Stimulated activated CD8-positive, alpha-beta memory T cell treated with anti-CD3 and anti-CD28 coated beads, Interleukin-4, amount 100 ng/mL, for 24 hours (primary cell): ENCODE measurements at places on chromosomes 1 and 21.

GRCh38 chr1:70222716-70223235, 1.6 kb downstream of the SRSF11 start:
- no peak for DNase-seq

DNA sequence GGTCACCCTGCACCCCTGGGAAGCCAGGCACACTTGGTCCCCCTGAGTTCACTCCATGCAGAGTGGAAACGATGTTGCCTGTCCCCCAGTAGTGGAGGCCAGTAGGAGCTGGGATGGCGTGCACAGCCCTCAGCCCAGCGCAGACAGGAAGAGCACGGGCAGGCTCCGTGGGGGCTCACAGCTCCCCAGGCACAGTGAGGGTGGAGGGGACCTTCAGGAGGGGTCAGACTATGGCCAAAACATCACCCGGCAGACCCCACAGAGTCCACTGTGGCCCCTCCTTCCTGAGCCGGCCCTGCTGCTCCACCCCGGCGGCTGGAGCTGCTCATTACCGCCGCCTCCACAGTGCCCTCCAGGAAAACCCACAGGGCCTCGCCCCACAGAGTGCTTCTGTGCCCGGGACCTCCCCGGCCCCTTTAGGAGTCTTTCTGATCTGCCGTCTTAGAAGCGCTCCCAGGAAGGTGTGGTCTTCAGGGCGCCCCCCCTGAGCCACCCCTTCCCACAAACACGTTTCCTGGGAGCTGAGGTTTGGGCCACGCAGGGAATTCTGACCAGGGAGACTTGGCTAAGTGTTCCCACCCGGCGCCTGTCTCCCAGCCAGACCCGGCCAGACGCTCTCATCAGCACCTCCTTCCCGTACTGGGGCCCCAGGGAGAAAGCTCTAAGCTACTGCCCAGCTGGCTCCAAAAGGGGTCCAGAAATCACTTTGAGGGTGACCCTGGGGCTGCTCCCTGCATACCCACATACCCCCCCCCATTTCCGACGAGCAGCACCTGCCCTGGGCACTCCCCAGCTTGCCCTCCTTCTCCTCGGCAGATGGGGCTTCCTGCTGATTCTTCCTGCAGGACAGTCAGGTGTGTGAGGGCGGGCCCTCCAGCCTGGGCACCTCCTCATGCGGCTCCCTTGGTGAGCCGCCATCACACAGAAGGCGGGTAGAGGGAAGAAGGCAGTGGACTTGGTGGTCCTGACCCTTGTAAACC, 38.8 kb downstream of the RIPK4 start:
- DNase-seq = no peak

DNA sequence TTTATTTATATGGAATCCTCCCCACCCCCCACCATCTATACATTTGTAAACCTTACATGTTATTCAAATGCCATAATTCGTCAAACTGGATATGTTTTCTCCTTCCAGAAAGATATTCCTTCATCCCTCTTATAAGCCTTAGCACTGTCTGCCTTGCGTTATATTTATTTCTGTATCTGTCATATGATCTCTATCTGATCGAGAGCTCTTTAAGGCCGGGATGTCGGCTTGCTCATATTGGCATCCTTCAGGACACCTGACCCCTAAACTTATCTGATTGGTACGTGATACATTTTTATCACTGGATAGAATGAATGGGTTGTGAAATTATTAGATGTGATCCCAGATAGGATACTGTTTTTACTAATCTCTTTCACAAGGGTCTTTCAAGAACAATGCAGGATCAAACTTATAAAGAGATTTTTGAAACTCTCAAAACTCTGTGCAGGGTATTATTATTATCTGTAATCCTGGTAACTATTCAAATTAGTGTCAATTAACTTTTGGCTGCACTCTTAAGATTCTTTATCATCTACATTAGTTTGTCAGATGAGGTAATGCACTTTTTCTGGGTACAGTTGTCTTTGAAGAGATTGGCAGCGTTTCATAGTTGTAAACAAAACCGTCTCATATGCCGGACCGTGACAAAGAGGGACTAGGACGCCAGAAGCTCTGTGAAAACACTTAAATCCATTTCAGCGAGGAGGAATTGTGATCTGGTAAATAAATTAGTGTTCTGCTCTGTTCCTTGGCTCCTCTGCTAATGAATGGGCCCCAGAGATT, 152.0 kb downstream of the KIF26B start:
- DNase-seq = no peak

DNA sequence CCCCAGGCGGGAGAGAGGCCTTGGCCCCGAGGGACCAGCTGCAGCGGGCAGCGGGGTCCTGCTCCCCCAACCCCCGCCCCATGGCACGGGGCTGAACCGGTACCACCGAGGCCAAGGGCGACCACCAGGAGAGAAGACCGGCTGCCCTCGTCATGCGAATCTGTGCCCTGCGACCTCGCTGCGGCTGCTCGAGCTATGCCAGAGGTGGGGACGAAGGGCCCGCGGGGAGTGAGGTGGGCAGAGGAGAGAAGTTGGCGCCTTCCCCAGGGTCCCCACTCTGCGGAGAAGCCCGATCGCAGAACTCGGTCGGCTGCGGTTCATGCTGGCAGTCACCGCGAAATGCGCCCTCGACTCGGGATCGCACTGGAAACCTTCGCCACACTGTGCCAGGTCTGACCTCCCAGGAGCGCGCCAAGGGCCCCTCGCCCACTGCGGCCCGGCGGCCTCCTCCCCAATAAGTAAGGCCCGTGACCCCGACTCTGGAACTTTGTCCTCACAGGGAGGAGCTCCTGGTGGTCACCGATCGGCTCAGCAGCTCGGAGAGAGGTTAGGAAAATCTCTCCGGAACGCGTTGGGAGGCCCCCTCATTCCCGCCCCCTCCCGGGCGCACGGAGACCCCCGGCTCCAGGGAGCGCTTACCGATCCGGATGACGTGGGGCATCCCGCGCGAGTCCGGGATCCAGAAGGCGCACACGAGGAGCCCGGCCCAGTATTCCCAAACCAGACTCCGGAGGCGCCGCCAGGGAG, 787 bp downstream of the GRIK3 start:
- no peak for DNase-seq

GRCh38 chr1:115073298-115074087, 15.8 kb downstream of the TSPAN2 start:
- no peak for DNase-seq

- DNase-seq = no peak
Measured at GRCh38 chr1:234515821-234516241, 36.9 kb upstream of the TARBP1 start.

- DNase-seq = no peak
Measured at GRCh38 chr1:221394011-221394544, 347.8 kb downstream of the DUSP10 start.

DNA sequence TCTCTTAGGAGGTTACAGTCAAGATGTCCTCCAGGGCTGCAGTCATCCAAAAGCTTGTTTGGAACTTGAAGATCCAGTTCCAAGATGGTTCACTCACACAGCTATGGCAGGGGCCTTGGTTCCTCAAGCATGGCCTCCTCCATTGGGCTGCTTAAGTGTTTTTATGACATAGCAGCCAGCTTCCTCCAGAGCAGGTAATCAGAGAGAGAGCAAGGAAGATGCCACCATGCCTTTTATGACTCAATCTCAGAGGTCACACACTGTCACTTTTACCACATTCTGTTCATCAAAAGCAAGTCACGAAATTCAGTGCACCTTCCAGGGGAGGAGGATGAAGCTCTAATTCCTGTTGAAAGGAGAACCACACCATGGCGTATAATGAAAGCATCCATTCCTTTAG, 17.1 kb downstream of the ELAPOR1 start:
- DNase-seq = no peak

DNA sequence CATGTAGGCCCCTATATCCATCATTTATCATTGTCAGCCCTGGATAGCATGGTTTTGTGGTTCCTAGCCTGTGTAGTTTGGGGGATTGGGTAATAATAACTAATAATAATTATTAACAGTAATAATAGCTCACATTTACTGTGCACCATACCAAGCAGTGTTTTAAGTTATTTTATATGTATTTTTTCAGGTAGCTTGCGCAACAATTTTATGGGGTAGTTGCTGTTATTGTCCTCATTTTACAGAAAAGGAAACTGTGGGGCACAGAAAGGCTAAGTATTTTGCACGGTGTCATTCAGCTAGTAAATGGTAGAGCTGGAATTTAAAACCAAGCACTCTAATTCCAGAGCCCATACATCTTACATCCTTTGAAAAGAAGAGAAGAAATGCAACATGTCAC, 179.8 kb downstream of the HS2ST1 start:
- DNase-seq = no peak

GRCh38 chr21:42622284-42622683, 31.1 kb upstream of the PDE9A start:
- no peak for DNase-seq

GRCh38 chr1:218031901-218032300, 253.2 kb upstream of the RRP15 start:
- DNase-seq = no peak

DNA sequence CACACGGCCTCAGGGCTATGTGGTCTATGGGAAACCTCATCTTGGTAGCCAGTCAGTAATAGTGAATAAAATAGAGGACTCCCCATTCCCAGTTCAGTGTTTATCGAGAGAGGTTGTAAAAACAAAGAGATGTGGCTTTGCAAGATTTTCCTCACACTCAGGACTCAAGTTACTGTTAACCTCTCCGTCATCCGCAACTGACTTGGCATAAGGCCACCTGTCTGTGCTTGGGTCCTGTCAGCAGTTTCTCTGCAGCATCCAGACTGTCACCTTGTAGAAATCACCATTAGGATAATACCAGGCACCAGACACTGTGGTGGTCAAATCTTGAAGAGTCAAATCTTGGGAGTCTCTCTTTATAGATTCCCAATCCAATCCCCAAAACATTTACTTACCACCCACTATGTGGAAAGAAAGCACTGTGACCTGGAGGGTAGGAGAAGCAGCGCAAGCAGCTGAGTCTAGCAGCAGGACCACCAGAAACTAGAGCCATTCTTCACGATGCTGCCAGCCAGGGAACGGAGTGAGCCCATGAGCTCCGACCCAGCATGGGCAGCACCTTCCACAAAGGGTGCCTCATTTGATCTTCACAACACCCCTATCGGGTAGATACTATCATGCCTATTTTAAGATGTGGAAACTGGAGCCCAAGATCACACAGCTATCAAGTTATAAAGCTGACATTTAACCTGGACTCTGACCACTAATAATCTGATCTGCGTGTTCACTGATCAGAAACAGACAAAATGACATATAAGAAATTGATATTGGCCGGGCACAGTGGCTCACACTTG, 5.6 kb upstream of the GPR25 start:
- no peak for DNase-seq

DNA sequence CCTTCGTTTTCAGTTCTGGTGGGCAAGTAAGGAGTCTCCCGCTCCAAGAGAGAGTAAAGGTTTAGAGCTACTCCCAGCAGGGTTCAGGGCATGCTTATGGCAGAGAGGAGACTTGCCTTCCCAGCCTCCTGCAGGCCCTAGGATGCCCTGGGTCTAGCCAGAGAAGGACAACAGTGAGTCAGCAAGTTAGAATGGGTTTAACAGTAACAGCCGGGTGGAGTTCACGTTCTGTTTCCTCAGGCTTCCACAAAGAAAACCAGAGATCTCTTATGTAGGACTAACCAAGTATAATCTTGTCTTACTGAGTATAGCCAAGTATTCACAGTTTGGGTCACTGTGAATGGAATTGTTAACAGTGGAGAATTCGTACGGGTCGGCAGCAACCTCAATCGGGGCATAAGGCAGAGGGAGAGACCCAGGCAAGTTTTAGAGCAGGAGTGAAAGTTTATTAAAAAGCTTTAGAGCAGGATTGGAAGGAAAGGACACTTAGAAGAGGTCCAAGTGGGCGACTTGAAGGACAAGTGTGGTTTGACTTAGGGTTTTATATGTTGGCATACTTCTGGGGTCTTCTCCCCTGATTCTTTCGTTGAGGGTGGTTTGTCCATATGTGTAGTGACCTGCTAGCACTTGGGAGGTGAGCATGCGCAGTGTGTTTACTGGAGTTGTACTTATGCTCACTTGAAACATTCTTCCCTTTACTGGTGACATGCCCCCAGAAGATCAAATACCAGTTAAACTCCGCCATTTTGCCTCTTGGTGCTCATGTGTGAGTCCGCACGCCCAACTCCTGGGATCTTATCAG, 4.5 kb downstream of the OVAAL start:
- DNase-seq = no peak
